Stimulated activated CD4-positive, alpha-beta T cell treated with anti-CD3 and anti-CD28 coated beads, Interleukin-1b, Interleukin-23, amount 100 ng/mL, for 4 hours (primary cell): ENCODE measurements at places on chromosomes 5 and 9.

GRCh38 chr5:179115307-179115706 is 55.1 kb downstream of the ZNF354C start:
- no peak for DNase-seq

DNA sequence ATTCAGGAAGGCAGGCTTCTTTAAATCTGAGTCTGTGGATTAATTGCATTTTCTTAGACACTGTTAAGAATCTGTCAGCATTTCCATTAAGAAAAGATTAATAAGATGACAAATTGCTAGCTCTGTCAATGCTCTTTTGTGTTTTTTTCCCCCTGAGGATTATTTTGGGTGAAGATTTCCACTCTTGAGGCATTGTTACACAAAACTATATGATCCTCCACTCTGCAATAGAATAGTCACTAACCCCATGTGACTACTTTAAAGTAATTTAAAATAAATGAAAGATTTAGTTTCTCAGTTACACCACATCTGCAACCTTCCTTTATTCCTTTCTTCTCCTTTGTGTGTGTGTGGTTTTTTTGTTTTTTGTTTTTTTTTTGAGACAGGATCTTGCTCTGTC is 82.0 kb downstream of the ACER2 start:
- DNase-seq = no peak

GRCh38 chr9:38003946-38004808 is 64.8 kb downstream of the SHB start:
- no peak for DNase-seq

DNA sequence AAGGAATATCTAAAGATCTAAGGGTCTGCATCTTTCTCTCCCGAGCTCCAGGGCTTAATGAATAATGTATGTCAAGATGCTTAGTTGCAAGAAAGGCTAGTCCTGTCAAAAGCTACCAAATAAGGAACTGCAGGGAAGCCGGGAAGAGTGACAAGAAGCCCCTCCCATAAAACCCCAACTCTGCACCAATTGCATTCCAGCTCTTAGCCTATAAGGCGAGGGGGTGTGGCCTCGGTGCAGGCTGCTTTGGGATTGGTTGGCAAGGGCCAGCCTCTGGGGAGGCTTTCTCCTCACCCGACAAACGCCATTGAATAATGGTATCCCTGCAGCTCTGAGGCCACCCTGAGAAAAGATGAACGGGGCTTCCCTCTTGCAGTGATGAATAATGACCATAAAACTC is 416.9 kb downstream of the RAB3C start:
- no peak for DNase-seq

- DNase-seq = no peak
Observed at GRCh38 chr9:131500939-131501541, 1.7 kb upstream of the POMT1 start.

DNA sequence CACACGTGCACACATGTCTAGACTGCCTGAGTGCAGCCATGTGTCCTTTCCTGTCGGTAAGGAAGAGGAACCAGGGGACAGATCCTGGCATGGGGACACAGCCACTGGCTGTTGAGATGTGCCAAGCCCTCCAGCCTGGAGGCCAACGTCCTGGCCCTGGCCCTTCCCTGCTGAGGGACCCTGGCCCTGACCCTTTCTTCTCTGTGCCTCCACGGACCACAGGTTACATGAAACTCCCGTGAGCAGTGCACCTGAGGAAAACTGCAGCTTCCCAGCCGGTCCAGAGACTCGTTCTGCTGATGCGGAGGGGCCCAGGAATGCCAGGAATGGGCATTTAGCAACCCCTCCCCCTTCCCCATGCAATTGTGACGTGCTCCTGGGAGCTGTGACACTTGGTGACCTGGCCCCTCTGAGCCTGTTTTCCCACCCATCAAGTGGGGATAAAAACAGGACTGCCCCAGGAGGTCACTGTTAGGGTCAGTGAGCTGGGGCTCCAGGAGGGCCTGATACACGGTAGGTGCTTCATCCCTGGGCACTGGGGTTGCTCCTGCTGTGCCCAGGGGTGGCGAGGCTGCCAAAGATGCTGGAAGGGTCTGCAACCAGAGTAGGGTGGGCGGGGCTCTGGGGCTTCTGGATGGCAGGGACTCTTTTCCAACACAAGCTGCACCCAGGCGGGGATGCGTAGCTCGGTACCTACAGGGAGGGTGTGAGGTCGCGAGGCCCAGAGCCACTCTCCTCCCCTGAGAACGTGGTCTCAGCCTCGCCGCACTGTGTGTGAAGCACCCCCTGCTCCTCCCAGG is 151.5 kb downstream of the C9orf50 start:
- no peak for DNase-seq

- DNase-seq = peak; percentile 44
Observed at GRCh38 chr5:79025054-79025472, 40.0 kb upstream of the ARSB start.

- no peak for DNase-seq
Observed at GRCh38 chr9:38359689-38360385, 32.7 kb upstream of the ALDH1B1 start.

- no peak for DNase-seq
Observed at GRCh38 chr5:90934091-90934719, 375.6 kb downstream of the ADGRV1 start.

DNA sequence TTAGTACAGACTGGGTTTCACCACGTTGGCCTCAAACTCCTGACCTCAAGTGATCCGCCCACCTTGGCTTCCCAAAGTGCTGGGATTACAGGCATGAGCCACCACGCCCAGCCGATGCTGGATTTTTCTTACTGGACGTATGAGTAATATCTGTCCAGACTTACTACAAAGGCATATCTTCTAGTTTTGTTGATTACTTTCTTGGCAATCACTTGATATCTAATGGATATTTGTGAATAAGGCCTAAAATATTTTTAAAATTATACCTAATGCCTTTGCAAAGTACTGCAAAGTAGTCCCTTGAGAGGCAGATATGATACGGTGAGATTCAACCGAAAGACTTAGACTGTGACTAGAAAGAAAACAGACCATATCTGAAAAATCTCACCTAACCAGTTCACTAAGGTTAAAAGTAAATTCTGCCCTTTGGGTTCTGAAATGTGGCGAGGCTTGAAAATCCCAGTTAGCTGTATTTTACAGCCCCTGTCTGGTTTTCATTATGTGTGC is 152.1 kb downstream of the GNAQ start:
- no peak for DNase-seq

- DNase-seq = no peak
Observed at GRCh38 chr5:14341571-14342230, 198.6 kb downstream of the TRIO start.

- no peak for DNase-seq
Observed at GRCh38 chr9:109143881-109144562, 23.0 kb downstream of the FRRS1L start.

GRCh38 chr5:76422227-76422626 is 19.1 kb downstream of the IQGAP2 start:
- DNase-seq = no peak

DNA sequence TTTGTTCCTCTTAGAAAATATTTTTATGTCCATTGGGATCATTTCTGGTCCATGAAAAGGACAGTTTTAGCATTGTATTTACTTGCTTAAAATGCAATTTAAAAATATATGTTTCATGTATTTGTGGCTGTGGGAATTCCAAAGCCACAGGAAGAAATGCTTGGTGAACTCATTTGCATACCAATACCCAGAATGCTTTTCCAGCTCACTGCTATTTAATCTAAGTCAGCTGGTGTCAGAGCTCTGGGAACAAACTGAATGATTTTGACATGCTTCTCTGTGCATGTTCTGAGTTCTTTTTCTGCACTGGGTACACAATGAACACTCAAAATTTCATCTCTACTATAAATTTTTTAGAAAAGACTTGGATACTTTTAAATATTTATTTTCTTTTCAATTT is 482.8 kb upstream of the ARRDC3 start:
- DNase-seq = no peak

- peak; percentile 76 for DNase-seq
Observed at GRCh38 chr5:43019614-43020398, 20.3 kb downstream of the ANXA2R start.
